ENCODE measurements at places on chromosomes 2 and 18.

DNA sequence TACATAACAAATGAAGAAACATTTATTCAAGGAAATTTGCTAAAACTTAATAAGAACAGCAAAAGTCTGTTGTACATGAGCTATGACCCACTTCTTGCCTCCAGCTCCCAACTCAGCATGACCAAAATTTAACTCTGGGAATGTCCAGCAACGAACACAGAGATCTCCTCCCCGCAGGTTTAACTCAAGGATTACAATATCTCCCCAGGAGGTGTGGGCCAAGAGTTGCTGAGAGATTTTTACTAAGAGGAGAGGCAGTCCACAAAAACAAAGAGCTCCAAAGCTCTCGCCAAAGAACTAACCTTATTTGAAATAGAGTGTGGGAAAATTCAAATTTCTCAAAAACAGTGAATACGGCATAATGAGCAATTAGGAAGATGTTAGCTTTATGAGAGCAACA, 318.5 kb downstream of the GRB14 start:
- no peak for DNase-seq

DNA sequence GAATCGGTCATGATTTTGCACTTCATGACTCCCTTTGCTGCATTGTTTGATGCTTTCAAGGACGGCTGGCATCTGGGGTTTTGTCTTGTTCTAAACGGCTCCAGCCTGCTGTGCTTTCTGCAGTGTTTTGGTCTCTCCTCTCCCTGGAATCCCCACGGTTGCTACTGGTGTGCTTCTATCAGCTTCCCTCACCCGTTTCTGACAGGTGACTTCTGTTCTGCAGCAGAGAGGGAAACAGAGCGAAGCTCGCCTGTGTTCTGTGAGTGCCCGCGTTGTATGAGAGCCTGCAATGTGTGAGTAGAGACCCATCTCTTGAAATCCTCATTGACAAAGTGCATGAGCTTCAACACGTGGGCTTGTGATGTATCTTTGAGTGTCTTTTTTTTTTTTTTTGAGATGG, 102.8 kb downstream of the DCDC2C start:
- no peak for DNase-seq

GRCh38 chr2:24652265-24653182, 140.7 kb downstream of the PTRHD1 start:
- DNase-seq: no peak

GRCh38 chr2:159140070-159140769, 146.3 kb downstream of the WDSUB1 start:
- DNase-seq: no peak
